Hematopoietic multipotent progenitor cell treated with erythropoietin and hydrocortisone succinate and interleukin-3 and kit ligand, for 4 days (in vitro differentiated cells): ENCODE measurements at places on chromosomes 5 and 9.

GRCh38 chr5:173020643-173021042, 35.5 kb upstream of the CREBRF start:
- no peak for DNase-seq

GRCh38 chr5:158245513-158245912, 386.6 kb upstream of the CLINT1 start:
- DNase-seq, result peak; percentile 4

- DNase-seq, result no peak
Observed at GRCh38 chr5:83899326-83899970, 178.8 kb upstream of the HAPLN1 start.

DNA sequence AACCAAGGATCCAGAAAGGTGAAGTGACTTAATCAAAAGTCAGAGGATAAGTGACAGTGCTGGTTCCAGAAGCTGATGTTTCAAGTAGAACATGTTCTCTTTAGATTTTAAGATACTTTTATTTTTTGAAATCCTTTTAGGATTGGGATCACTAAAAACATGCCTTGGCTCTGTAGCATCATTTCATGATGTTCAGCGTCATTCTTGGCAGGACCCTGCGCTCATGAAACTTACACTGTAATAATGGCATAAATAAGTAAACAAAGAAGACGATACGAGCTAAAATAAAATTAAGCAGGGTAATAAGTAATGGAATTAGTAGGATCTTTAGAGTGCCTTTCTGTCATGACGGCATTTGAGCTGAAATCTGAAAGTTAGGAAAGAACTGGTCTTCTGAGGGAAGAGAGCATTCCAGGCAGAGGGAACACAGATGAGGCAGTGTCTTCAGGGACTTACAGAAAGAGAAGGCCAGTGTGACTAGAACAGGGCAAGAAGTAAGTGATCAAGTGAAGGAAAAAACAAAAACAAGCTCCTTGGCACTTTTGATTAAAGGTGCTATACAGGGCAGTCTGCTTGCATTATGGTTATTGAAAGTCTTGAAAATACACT, 19.9 kb downstream of the CTNNA1 start:
- no peak for DNase-seq

DNA sequence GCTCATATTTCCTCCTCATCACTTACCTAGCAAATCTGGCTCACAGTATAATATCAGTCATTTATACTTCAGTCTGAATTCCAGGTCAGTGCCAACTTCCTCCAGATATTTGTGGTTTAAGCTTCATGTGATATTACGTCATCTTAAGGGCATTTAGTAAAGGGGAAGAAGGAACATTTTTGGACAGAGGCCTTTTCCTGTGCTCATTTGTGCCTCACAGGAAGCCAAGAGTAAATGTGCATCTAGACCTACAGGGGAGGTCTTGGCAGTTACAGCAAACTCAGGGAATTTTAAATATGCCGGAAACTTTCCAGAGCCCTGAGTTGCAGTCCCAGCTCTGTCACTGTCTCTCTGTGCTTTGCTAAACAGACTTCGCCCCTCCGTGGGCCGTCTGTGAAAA, 12.3 kb upstream of the KCNIP1 start:
- peak; percentile 50 for DNase-seq

DNA sequence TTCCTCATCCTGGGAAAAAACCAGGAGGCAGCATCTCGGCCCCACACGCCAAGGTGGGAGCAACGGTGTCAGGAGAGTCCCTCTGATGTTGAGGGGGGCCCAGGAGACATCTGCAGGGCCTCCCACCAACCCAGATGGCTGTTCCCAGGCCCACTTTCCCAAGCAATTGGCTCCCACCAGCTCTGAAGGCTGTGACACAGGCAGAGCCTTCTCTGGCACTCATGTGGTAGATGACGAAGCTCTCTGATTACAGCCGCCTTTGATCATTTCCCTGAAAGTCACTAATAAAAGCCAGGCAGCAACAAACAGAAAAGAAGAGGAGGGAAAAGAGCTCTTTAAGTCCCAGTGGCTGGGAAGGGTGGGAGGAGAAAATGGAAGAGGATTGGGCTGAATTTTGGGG, 226.5 kb downstream of the CDK5RAP2 start:
- DNase-seq, result no peak

GRCh38 chr9:100066539-100066938, 32.3 kb downstream of the ERP44 start:
- peak; percentile 39 for DNase-seq

DNA sequence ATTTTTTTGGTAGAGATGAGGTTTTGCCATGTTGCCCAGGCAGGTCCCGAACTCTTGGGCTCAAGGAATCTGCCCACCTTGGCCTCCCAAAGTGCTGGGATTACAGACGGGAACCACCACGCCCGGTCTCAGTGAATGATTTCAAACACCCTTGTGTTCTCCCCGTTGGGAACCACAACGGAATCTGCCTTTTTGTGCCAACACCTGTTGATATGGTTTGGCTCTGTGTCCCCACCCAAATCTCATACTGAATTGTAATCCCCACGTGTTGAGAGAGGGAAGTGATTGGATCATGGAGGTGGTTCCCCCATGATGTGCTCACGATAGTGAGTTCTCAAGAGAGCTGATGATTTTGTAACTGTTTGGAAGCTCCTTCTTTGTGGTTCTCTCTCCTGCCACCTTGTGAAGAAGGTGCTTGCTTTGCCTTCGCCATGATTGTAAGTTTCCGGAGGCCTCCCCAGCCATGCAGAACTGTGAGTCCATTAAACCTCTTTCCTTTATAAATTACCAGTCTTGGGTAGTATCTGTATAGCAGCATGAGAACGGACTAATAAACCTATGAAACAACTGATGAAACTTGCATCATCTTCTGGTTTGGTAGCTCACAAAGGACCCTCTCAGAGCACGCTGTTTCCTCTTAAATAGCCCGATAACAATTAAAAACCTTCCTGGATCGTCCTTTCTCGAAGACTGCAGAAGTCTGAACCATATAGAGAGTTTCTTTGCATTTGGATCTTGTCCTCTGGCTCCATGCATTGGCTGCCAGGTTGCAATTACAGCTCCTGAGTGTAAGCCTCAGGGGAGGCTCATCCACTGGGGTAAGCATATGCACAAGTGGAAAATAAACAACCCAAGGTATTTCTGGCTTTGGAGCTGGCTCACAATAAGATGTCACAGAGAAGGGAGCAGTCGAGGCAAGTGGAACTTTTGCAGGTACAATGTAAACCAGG, 91.5 kb downstream of the SPRY4 start:
- DNase-seq, result no peak

GRCh38 chr5:55304584-55304983, 2.9 kb downstream of the DHX29 start:
- no peak for DNase-seq

GRCh38 chr5:59317023-59317773, 576.3 kb downstream of the PDE4D start:
- no peak for DNase-seq

DNA sequence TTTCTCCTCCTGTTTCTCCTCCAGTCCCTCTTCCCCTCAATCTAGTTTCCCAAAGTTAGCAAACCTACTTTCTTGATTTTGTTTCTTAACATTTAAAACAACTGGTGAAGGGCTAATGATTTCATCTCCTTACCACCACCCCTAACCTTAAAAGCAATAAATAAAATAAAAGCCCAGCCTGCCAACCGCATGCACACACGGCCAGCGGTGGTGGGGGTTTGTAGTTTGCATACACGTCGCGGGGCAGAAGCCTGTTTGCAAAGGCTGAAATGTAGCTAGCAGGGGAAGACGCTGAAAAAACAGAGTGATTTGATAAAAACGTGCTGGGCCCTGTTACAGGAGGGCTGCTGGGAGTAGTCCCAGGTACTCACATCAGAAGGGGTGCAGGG, 1.9 kb upstream of the DMRT2 start:
- no peak for DNase-seq

DNA sequence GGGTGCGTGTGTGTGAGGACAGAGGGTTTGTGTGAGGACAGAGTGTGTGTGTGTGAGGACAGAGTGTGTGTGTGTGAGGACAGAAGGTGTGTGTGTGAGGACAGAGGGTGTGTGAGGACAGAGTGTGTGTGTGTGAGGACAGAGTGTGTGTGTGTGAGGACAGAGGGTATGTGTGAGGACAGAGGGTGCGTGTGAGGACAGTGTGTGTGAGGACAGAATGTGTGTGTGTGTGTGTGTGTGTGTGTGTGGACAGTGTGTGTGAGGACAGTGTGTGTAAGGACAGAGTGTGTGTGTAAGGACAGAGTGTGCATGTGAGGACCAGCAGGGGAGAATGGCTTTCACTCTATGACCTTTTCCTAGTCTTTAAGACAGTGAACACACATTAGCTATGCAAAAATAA, 63.1 kb upstream of the UBAC1 start:
- no peak for DNase-seq

DNA sequence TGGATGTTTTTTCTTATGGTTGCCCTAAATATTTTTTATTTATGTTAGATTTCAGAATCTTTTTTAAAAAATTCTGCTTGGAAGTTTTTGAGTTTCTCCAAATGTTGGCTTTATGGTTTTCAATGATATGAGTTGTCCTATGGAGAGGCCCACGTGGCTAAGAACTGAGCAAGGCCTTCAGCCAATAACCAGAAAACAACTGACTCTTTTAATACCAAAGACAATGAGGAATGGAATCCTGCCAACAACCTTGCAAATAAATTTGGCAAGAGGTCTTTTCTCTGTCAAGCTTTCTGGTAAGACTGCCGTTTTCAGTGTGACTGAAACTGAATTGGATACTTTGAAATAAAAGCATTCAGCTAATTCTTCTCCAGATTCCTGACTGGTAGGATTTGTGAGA, 1740.1 kb upstream of the WWC1 start:
- no peak for DNase-seq

- DNase-seq, result no peak
Observed at GRCh38 chr9:137784046-137784445, 93.5 kb upstream of the CACNA1B start.

- no peak for DNase-seq
Observed at GRCh38 chr9:19460243-19460642, 51.4 kb downstream of the ACER2 start.

DNA sequence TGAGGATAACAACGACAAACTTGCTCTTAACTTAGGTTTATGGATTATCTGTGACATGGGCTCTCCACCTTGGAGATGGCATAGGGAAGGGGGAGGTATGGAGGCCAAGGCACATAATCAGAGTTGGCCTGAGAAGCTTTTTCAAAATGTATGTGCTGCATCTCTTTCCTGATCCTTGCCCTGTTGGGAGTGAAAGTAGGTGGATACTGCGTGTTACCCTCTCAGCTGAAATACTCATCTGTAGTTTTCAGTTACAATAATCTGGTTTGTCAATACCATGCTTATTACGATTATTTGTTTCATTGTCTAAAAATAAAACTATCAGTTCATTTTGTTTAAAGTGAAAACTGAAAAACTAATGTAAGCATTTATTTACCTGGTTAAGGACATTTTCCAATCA, 86.7 kb downstream of the SLC44A1 start:
- no peak for DNase-seq

- DNase-seq, result no peak
Observed at GRCh38 chr5:107935645-107936044, 264.9 kb upstream of the EFNA5 start.

GRCh38 chr5:96036301-96036700, 74.7 kb upstream of the ELL2 start:
- DNase-seq, result no peak

DNA sequence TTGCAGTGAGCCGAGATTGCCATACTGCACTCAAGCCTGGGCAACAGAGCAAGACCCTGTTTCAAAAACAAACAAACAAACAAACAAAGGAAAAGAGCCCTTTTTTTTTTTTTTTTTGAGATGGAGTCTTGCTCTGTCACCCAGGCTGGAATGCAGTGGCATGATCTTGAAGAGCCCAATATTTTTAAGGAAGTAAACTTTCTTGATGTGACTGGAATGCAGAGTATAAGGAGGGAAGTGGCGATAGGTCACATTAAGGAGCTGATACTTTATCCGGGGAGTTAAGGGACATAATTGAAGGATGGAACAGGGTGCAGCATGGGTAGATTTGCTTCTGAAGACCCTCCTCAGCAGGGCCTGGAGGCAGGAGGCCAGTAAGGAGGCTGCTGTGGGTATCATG, 13.0 kb downstream of the NAIF1 start:
- no peak for DNase-seq

- DNase-seq, result no peak
Observed at GRCh38 chr9:93552923-93553322, 23.5 kb upstream of the PHF2 start.
